ENCODE measurements at places on chromosomes 3 and 15.

DNA sequence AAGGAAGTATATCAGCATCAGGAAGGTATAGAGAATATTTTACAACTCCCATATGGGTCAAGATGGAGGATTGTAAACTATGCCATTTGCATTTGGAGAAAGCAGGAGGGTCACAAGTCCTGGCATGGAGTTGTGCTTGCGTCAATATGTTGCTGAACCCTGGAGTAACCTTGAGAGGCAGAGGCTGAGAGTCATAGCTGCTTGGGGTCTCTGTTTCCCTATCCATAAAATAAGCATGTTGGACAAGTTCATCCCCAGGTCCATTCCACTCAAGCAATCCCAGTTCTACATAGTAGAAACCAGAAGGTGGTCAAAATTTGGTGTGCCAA lies 273.6 kb downstream of the MECOM start:
- DNase-seq = no peak

GRCh38 chr3:124741027-124741426 lies 10.8 kb downstream of the UMPS start:
- no peak for DNase-seq

- DNase-seq = no peak
These were observed 17.0 kb downstream of the EMC3 start for GRCh38 chr3:9969632-9970019.

DNA sequence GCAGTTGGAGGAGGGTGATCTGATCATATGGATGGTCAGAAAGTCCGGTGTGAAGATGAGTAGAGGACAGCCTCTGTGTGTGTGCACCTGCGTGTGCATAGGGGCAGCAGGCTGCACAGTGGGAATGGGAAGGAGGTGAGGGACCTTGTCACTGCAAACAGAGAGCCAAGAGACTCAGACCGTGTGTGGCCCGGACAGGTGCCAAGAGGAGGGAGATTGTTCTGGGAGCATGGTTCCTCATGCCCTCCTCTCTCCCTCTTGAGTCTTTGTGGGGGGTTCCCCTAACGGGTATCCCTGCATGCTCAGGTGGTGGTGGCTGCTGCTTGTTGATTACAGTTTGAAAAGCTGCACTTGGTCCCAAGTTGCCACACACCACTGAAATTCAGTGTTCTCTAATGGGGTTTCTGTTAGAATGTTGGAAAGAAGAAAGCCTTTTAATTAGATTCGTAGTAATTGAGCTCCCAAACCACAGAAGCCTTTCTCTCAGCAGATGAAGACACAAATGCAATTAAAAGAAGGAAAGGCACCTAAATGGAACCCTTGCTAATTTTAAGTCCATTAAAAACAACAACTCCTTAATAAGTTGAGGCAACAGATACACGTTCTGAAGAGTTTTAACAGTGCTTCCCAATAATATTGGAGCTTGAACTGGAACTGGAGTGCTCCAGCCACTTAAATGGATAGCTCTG lies 68.9 kb downstream of the CHRNA7 start:
- DNase-seq = no peak

DNA sequence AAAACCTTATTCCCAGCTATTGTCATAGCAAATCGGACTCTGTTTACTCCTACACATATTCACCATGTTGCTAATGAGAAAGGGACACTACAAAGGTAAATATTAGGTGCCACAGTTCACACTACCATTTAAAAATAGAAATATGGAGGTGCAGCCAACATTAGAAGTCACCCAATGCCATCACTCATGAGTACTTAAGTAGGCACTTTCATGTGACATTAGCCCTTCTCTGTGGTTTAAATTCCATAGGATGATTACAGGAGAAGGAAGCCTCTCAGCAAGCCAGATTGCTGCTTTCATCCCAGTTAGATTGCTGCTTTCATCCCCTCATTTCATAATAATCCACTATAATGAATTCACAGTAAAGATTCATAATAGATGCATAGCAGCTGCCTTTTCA lies 376.8 kb upstream of the ALCAM start:
- no peak for DNase-seq

DNA sequence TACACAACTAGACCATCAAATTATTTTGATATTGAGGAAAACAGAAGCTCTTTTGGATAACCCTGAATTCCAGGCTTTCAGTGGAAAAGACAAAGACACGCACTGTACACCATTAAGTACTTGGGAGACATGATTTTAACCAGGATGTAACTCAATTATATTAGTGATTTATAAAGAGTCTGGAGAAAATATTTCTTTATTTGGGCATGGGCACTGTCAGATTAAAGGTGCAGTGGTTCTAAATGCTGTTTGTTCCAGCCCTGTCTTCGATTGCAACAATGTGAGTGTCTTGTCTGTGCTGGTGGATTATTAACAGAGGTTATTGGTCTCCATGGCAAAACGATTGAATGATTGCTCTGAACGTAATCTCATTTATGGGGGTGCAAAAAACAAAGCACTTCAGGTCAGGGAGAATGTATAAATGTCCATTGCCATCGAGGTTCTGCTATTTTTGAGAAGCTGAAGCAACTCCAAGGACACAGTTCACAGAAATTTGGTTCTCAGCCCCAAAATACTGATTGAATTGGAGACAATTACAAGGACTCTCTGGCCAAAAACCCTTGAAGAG lies at the start of gene TM4SF4:
TSS of gene TM4SF4 (plus strand) at position 448 of the 568 bp plus-strand sequence. CDS start 181 bp downstream, outside the sequence.
- DNase-seq = no peak

- no peak for DNase-seq
These were observed 182.2 kb downstream of the RAP2B start for GRCh38 chr3:153343988-153344782.

GRCh38 chr3:101838691-101839090 lies 10.6 kb upstream of the NFKBIZ start:
- DNase-seq = no peak

GRCh38 chr15:44537735-44538240 lies 841 bp downstream of the EIF3J start:
- no peak for DNase-seq

DNA sequence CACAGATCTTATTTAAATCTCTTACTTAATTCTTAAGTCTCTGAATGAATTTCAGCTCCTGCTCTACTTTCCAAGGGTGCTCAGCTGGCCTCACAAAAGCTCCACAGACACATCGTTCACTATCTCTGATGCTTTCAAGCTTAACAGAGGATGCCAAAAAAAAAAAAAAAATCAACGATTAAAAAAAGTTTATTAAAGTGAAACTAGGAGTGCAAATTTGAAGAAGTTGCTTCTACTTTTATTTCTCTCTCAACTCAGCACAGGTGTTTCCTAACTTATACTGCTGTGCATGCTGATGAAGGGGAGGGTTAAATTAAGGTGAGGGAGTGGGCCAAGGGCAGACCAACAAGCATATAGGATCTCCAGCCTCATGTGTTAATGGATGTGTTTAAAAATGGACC lies 157.2 kb downstream of the TIGIT start:
- DNase-seq = no peak

- no peak for DNase-seq
These were observed 48.9 kb upstream of the CPNE4 start for GRCh38 chr3:132083583-132084279.

DNA sequence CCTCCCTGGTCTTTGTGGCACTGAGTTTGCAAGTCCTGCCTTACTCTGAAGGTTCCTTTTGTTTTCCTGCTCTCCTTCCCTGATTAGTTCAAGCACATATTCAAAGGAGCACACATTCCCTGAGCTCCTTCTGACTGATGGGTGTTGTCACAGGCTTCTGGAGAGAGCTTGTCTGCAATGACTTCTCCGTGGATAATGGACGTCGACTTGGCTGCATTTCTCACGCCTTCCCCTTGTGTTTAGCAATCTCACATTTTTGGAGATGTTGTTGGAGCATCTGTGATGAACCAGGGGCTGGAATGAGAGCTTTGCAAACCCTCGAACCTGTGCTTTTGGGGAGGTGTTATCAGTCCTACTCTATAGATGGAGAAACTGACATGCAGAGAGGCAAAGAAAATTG lies 375.4 kb upstream of the PROK2 start:
- no peak for DNase-seq

- no peak for DNase-seq
These were observed 7.8 kb downstream of the ANO10 start for GRCh38 chr3:43613976-43614375.

GRCh38 chr15:55515491-55515890 lies 7.5 kb upstream of the DNAAF4 start:
- DNase-seq = no peak

- no peak for DNase-seq
These were observed 899.8 kb downstream of the ROBO2 start for GRCh38 chr3:77939726-77940125.

DNA sequence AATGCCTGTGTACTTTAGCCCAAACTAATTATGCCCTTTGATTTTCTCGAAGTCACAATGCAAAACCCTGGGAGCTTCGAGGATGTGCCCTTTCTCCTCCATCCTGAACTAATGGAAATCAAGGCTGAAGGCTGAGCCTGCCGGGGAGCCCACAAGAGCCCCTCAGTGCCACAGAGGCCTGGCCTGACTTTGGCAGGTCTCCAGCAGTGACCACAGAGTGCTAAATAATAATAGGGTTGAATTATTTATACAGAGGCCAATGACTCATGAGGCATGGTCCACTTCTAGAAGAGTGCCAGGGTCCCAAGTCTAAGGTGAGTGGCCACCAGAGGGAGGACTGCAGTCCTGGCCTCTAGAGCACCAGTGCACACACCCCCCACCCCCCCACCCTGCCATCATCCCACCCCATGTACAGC lies 19.1 kb upstream of the GLCE start:
- peak; percentile 21 for DNase-seq

- DNase-seq = peak; percentile 86
These were observed 277.3 kb upstream of the NR2F2 start for GRCh38 chr15:96053031-96053780.

DNA sequence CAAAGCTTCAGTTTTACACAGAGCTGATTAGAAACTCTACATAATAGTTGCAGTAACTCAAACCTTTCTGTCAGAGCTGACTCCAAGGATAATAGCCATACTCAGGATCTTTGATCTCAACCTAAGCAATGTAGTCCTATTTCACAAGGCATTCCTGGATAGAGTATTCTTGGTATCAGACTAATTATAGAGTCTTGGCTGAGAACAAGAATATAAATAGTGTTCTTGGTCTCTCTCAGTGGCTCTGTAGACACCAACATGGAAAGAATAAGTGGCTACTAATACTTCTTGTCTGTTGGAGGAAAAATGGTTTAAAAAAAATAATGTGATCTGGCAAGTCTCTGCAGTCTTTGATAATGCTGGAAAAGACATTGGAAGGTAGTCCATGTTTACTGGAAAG lies 55.7 kb downstream of the RIOX2 start:
- no peak for DNase-seq

- no peak for DNase-seq
These were observed 1462.8 kb upstream of the GBE1 start for GRCh38 chr3:83224101-83224868.

DNA sequence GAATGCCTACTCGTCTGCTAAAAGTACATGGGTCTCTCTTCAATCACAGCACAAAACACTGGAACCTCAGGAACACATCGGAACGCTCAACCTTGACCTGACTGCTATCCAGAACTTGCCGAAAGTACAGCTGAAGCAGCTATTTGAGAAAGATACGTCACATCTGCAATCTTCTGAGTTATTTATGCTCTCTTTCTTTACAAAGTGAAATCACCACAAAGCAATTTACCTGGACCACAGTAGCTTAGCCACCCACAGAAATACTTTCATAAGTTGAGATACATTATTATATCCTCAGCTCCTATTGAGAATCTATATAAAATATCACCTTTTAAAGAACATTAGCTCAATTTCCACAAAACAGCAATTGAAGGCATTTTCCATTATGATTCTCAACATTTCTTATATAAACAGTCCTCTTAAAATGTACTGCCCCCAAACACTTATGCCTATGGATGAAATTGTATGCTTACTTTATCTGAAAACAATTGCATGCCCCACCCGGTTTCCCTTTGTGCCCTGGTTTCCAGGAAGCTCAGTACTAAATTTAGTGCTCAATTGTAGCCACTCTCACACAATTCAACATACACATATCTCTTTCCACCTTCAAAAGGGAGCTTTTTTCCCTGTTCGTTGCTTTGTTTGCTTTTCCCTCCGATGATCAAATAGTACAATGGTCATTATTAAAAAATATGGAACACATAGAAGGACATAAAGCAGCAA lies 31.8 kb downstream of the HEG1 start:
- no peak for DNase-seq

DNA sequence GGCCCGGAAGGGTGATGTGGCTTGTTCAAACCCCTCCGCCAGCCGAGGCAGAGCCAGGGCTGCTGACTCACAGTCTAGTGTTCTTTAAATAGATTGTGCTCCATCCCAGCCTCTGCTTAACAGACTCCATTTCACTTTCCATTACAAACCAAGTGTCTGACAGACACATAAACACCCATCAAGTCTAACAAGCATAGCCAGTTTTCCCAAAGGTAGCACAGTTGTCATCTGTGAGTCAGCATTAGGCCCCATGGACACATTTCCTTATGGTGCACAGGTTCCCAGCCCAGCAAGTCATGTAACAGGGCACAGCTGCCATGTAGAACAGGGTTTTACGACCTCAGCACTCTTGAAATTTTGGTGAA lies 109.9 kb upstream of the RAP2B start:
- no peak for DNase-seq

GRCh38 chr3:14063152-14063551 lies 61.5 kb downstream of the CHCHD4 start:
- DNase-seq = no peak

- no peak for DNase-seq
These were observed 11.7 kb upstream of the ZNF148 start for GRCh38 chr3:125386811-125387210.

DNA sequence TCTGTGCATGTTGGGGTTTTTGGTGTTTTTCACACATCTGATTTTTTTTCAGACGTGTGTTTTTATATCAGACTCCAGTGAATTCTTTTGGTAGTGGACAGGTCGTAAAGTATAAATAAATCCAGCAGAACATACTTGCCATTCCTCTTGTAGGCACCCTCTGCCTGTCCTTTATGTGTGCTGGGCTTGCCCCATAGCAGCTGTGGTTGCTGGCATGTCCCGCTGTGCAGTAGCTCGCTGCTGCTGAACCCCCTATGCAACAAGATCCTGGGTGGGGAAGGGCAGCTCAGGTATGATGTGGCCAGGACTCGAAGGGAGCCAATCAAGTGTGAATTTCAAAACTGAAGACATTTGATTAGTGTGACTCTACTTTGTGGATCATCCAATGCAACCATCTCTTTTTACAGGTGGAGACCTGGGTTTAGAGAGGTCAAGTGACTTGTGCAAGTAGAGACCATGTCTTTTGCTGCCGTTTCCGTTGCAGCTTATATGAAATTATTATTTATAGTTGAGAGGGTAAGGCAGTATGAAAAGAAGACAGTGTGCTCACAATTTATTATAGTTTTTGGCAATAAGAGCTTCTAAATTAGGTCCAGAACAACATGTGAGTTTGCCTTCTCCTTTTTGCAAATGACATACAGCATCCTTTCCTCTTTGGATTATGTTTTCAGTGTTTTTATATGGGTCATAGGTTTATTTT lies 350.8 kb upstream of the C2CD4B start:
- DNase-seq = no peak

- DNase-seq = no peak
These were observed 79.5 kb upstream of the PEX5L start for GRCh38 chr3:180116203-180116602.

- no peak for DNase-seq
These were observed 38.1 kb downstream of the SRGAP3 start for GRCh38 chr3:9211155-9211950.

All from NCI-H1417 treated with DMSO at 0.1 percent for 48 hours (cell line).